ENCODE measurements at places on chromosomes 3 and 15.

- no peak for DNase-seq
These were observed 21.5 kb downstream of the CYFIP1 start for GRCh38 chr15:22958487-22959280.

- DNase-seq = no peak
These were observed 81.9 kb upstream of the CDV3 start for GRCh38 chr3:133491481-133492059.

DNA sequence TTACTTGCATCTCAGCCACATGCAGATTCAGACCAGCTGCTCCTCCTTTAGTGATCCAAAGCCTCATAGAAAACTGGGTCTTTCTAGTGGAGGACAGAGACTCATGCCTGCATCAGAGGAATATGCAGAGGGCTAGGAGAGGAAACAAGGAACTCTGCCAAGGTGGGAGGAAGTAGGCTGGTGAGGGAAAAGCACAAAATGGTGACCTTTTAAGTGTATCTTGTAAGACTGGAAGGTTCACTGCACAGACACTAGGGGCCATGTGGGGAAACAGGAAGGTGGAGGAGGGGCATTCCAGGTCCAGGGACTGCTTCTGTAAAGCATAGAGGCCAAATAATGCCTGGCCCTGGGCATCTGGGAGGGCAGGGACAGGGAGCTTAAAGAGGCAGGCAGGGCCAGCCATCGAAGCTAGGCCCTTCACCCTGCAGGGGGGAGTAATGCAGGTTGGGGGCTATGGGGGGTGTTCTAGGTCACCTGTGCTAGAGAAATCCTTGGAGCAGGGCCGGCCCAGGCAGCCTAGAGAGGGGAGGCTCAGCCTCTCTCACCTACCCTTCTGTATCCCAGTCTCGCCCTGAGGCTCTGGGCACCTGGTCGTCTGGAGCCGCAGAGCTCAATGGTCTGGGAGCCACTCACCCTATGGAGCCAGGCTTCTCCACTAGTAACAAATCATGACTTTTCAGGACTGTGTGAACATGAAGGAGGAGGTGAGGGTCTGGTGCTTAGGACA lies 117.7 kb downstream of the DNAJB8 start:
- DNase-seq = no peak

DNA sequence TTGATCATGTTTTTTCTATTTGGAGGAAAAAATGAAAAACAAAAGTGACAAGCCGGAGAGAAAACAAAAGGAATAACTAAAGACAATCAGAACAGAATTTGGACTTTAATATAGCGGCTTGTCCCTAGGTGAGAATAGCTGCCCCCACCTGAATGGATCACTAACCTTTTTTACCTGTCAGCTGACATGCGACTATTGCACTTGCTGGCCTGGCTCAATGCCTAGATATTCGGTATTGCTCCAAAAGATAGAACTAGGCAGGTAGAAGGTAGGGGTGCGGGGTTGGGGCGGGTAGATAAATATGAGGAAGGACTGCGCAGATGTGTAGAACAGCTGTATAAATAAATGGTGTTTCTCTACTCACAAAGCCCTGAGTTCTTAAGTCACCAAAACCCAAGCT lies 650 bp upstream of the MORC1 start:
- no peak for DNase-seq

DNA sequence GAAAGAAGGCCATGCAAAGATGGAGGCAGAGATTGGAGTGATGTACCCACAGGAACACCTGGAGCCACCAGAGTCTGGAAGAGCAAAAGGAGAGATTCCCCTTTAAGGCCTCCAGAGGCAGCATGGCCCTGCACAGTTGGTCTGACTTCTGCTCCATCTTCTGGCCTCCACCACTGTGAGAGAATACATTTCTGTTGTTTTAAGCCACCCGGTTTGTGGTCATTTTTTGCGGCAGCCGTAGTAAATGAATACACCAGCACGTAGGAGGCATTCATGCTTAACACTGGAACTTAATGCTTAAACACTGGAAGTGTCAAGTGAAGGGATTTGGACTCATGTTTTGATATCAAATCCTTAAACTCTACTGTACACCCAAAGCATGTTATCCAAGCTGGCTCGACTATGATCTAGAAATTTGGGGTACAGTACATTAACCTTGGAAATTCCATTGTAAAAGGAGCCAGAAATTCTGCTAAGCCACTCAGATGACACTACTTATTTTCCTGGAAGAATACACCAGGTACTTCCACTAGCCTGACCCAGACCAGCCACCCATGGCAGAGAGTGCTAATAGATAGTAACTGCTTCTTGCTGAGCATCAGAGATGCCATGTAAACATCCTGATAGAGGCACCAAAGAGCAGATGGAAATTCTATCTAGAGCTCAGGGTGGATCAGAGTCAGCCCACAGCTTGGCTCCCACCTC lies 190.9 kb downstream of the ADAMTS9 start:
- DNase-seq = no peak

GRCh38 chr3:172126741-172127140 lies 87.4 kb downstream of the FNDC3B start:
- no peak for DNase-seq

DNA sequence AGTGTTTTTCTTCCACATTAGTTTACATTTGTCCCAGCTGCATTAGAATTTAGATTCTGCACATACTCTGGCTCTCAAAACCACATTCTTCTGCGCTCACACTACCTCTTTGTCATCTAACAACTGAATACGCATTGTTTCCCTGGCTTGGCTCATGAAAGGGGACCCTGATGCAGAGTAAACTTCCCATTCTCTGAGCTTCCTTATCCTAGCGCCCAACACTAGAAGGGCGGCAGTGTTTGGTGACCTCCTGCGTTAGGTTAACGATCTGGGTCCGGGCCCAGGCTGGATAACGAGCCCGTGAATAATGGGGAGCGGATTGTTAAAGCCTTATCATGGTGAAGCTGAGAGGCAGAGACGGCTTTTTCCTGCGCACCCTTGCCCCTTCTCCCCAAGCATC lies 63.9 kb downstream of the ETV5 start:
- DNase-seq = no peak

GRCh38 chr15:90471126-90471525 lies 58.6 kb upstream of the CRTC3 start:
- DNase-seq = no peak

Data from CD4-positive, alpha-beta T cell treated with Interleukin-21 for 1 hour (primary cell).